D721Med (cell line): ENCODE measurements at places on chromosomes 16 and 17.

- DNase-seq: no peak
Observed at GRCh38 chr16:9048302-9048700, 43.1 kb upstream of the HAPSTR1 start.

- DNase-seq: no peak
Observed at GRCh38 chr17:80328634-80329380, 68.2 kb downstream of the RNF213 start.

GRCh38 chr17:21132428-21132827 lies 5.7 kb downstream of the DHRS7B start:
- DNase-seq: no peak

DNA sequence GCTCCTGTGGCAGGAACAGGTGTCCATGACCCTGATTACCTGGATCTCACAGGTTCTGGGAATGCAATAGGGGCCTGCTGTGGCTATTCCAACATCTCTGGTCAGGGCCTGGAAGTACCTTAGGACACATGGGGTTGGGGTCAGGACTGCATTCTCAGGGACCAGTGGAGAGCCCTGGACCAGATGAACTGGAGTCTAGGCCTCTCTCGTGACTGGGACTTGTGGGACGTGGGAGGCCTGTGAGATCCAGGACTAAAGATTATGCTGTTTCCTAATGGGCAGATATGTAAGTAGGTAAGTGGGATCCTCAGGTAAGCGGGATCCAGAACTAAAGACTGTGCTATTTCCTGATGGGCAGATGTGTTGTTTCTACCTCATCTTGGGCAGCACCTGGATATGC lies 16.2 kb upstream of the CD300A start:
- DNase-seq: no peak

DNA sequence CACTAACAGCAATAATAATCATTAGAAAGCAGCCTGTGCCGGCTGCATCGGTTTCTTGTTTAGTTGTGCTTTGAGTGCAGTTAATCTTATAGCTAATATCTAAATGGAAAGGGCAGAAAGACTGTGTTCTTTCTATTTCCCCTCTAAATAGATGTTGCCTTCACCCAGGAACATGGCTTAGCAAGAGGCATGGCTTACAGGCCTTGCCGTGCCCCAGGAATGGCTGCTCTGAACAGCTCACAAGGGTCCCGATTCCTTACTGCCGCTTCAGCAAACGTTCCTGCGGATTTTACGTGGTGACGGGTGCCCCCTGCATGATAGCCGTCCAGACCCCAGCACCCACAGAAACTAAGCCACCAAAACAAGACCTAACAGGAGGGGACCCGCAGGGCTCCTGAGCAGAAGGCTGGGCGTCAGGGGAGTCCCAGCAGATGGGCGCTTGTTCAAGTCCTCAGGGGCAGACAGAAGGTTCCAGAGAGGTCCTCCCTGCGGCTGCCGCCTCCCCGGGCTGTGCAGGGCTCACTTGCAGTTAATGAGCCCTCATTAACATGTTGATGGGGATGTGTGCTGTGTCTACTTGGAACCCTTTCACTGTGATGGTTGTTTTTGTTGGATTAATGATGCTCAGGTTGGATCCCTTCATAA lies 52.5 kb upstream of the ENPP7 start:
- DNase-seq: no peak

DNA sequence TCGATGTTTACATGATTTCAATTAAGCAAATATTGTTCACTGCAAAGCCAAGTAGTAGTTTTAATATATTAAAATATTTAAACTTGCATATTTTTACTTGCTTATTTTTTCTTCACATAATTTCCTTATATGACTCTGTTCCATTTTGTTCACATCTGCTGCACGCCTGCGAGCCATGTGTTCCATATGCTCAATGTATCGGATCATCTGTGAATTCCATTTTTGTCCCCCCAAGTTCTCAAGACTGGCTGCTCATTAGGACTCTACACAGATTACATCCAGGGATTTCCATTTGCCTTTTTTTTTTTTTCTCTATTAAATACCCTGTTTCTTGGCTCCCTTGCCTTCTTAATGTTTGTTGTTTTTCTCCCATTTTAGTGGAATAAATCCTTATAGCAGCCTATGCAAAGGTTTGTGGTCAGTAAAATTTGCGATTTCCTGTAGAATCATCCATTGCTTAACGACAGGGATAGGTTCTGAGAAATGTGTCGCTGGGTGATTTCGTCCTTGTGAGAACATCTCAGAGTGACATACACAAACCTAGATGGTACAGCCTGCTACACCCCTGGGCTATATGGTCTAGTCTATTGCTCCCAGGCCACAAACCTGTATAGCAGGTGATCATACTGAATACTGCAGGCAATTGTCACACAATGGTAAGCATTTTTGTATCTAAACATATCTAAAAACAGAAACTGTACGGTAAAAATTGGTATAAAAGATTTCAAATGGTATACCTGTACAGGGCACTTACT lies 30.2 kb upstream of the TEKT3 start:
- DNase-seq: no peak

DNA sequence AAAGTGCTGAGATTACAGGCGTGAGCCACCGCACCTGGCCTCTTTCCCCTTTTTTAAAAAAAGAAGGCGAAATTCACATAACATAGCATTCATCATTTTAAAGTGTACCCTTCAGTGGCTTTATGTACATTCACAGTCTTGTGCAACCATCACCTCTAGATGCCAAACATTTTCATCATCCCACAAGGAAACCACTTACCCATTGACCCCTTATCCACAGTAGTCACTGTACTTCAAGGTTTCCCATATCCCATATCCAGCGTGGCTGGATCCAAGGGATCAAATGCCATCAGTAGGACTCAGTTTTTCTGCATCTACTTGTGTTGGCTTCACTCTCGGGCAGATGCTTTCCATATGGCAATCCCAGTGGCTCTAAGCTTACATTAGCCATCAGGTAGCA lies 50.3 kb downstream of the BMERB1 start:
- DNase-seq: no peak

- DNase-seq: no peak
Observed at GRCh38 chr16:30793508-30794069, 6.6 kb upstream of the ZNF629 start.

DNA sequence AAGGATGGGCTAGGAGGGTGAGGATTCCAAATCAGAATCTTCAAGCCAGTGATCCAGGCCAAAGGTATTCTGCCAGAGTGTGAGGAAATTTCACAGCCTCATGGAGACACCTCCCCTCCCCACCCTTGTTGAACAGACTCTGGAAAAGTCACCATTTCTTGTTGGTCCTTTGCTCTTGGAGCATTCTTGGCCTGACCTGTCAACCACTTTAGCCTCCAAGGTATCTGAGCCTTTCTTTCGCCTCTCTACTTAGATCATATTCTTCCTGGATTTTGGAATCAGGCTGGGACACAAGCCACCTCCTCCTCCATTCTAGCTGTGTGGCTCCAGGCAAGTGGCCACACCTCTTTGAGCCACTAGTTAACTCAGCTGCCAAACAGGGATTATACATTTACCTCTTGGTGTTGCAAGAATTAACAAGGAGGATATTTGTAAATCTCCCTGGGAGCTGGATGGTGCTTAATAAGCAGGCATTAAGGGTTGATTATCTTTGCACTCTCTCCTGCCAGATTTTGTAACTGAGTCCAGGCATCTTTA lies 193.5 kb downstream of the WWOX start:
- DNase-seq: peak; percentile 6

- no peak for DNase-seq
Observed at GRCh38 chr16:17501321-17501720, 30.6 kb upstream of the XYLT1 start.

- peak; percentile 73 for DNase-seq
Observed at GRCh38 chr17:58331815-58332777, 3.5 kb upstream of the TSPOAP1 start.

DNA sequence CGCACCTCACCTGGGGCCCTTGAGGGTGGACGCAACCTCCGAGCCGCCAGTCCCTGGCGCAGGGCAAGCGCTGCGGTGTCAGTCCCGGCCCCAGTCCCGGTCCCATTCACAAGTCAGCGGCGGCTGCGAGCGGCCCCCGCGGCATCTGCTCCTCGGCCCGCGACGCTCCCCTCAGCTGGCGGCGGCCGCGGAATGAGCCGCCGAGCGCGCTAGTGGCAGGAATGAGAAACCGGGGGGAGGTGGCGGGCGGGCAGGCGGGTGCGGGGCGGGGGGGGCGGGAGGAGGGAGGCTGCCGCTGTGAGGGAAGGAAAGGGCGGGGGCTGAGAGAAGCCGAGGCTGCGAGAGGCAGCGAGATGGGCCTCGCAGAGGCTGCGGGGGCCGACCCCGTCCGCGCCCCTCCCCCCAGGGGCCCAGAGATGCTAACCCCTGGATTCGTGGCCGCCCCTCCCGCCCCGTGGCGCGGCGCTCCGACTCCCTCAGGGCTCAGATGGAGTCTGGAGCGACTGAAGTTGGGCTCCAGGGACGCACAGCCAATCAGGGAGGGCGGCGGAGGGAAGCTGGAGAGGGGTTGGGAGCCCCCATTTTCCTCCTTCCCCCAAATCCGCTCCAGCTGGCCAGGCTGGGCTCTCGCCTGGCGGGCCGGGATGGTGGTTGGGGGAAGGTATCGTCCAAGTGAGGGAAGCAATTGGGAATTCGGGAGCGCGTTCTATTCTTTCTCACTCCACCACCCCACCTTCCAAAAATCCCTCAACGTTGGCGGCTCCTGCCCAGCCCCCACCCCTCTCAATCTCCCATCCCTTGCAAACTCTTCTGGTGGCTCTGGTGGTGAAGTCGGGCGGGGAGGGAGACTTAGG lies at the start of gene CDH11:
CDH11 (minus strand) TSS at position 194 of the 854 bp plus-strand sequence. CDS start 117,194 bp downstream, outside the sequence.
- no peak for DNase-seq

- no peak for DNase-seq
Observed at GRCh38 chr16:1184156-1184868, 31.4 kb downstream of the CACNA1H start.

GRCh38 chr17:62059414-62059813 lies 5.7 kb downstream of the MED13 start:
- no peak for DNase-seq

GRCh38 chr17:4249452-4250029 lies 14.2 kb downstream of the ANKFY1 start:
- no peak for DNase-seq

DNA sequence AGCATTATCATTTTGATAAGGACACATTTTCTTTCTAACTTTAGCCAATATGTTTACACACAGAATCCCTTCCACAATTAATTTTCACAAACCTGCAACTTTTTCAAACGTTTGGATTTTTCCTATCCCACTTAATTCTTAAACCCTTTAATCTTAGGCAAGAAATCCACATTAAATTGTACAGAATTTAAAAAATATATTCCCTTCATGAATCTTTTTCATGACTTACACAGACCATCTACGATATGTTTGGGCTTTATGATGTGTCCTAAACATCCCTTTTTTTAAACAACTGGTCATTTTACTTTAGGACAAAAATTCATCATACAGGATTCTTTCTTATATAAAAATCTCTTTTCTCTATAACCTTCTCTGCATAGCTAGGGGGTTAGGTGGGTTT lies 241.5 kb upstream of the CNTNAP4 start:
- DNase-seq: no peak

DNA sequence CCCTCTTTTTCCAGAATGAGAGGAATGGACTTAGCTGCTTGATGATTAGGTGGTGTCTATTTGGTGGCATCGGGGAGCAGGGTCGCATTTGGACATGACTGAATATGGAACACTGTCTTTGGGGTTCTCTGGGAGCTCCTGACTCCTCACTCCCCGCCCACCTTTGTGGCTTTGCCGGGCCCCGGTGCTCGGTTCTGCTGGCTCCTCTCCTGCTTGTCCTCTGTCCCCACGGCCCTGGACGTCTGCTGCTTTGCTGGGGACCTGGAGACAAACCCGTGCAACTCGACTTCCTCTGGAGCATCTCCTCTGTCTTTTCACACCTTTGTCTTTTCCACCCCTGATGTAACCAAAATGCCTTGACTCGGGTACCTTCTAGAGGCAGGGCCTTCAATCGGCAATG lies 135.7 kb downstream of the IRX3 start:
- no peak for DNase-seq

DNA sequence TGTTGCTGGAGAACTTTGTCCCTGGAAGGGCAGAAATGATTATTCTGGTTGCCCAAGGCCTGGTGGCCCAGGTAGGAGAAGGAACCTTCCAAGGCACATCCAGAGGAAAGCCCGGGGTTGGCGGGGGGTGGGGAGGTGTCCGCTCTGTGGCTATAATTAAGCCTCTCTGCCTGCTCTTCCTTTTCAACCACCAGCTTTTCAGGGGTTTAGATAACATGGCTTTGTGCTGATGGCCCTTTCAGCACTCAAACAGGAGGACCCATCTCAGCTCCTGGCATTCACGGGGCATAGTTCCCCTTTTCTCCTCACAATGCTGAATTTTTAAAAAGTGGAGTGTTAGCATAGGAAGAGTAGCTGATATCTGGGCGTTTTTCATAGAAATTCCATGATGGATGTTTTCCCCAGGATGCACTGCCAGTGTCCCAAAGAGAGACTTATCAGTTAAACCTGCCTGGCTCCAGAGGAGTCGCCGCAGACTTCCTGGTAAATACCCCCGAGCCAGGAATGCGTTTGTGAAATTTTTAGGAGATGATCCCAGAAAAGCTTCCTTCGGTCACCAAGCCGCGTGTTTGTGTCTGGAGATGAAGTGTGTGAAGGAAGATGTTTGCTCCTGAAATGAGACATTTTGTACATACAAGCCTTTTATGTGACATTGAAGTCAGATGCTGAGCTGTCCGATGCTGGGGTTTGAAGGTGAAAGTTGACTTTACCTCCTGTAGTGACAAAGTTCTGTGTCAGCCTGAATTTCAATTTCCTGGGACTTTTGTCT lies 188.5 kb downstream of the MSI2 start:
- no peak for DNase-seq

DNA sequence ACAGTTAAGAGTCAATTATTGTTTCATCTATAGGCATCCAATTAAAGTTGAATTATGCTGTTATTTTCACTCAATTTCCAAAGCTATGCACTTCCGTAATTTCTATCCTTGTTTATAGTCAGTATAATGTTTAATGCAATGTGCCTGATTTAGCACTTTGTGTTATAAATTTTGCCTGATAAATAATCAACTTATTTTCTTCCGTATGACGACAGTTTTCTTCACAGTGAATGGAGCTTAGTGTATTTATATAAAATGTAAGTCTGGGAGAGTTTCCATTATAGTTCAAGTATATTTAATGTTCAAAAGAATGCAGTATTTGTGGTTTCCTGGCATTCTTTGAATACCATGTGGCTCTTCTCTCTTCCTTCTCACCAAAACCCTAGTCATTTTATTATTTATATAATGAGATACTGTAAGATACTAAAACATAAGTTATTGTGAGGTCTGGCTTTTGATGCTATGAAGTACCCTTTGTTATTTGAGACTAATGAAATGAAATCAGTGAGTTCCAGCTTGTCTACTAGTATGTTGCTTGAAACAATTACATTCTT lies 240.6 kb downstream of the PRKCA start:
- DNase-seq: no peak
